ENCODE measurements at places on chromosomes 4 and X.
A peak's percentile ranks its signal among the peaks of the same experiment; 100 is the strongest.

DNA sequence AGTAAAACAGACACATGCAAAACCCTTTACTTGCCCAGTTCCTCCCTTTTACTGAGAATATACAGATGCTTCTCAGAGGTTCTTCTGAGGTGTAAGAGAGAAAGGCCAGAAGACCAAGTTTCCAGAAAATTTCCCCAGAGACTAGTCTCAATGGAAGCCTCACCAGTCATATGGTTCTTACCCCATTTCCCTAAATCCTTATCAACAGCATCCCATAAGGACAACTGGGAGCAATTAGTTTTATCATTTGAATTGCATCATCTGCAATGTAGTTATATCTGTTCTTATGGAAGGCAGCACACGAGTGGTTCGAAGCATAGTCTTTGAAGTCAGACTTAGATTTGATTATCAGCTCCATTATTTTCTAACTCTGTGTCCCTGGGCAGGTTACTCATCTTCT lies 203.6 kb upstream of the PPARGC1A start:
- no peak for DNase-seq

DNA sequence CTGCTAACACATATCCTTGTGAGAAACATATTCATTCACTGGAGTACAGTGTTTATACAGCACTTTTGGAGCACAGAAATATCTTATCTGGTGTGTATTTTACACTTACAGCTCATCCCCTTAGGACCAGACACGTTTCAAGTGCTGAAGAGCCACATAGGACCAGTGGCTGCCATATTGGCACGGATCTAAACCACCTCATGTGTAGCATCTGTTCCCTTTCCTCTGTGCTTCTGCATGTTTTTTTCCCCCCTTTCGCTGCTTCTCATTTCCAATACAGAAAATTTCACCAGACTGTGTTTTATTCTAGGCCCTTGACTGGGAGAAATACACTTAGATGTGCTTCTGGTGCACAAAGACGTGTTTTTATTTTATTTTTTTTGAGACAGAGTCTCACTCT lies 69.7 kb upstream of the RBMX start:
- DNase-seq = no peak

- DNase-seq = peak; percentile 57
These were observed 805 bp downstream of the ATP8A1 start for GRCh38 chr4:42655921-42656678.

DNA sequence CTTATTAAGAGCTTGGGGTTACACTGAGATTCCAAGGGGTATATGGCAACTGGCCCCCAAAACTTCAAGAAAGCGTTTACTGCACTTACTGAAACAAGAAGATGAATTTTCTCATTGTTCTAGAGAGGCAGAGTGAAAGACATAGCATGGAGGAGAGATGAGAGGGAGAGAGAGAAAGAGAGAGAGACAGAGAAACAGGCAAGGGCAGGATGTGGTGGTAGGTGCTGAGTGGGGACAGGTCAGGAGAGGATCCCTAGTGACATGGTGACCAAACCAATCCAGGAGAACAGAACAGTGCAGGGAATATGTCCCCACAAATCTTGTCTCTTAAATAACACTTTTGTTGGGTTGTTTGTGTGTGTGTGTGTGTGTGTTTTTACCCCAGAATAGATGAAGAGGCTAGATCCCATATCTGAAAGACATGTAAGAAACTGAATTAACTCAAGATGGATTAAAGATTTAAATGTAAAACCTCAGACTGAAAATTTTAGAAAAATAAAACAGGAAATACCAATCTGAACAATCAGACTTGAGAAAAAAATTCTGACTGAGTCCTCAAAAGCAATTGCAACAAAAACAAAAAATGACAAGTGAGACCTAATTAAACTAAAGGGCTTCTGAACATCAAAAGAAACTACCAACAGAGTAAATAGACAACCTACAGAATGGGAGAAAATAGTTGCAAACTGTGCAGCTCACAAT lies 202.2 kb downstream of the QDPR start:
- DNase-seq = no peak

DNA sequence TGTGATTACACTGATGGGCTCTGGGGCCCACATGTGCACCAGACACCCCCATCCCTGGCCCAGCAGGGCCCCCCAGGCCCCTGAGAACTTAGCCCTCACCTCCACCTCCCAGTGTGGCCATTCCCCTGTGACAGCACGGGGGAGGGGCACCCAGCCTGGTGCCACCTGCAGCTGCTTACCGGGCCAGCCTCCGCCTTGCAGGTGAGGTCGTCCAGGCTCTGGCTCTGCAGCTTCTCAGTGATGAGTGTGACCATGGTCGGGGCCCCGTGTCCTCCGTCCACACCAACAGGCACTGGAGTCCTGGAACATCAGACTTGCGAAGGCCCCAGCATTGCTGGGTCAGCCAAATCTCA lies 15.6 kb downstream of the FAM53A start:
- DNase-seq = no peak

DNA sequence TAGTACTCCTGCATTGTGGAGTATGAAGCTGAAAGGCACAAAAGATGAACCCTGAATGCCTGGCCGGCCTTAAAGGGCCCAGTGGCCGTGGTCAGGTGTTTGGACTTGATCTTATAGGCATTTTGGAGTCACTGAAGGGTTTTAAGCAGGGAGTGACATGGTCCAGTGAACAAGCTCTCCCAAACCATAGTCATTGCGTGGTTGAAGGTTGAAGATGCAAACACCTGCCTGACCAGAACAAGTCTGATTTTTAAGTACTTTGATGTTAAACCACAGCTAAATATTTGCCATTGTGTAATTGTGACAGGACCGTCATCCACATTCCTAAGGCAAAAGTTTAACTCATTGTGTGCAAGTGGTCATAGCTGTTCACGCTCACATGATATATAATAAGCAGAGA lies 3.3 kb downstream of the STK32B start:
- DNase-seq = no peak

DNA sequence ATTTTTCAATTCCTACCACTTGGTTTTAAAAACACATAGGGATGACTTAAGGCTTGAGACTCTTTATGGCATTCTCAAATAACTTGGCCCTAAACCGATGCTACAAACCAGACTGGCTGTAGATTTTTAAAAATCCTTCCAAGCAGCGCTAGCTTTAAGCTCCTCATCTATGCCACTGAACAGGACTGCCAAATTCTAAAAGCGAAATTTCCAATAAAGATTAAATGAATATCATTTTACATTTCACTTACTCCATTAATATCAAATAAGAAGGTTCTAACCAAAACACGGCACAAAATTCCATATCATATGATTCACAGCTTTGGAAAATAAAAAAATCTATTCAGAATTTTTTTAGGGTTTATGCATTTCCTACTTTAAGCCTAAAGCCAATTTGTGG lies 134.2 kb downstream of the FANCB start:
- DNase-seq = no peak

Data from Kasumi-1 (cell line).